NCI-H187 (cell line): ENCODE measurements at places on chromosomes 11 and 22.

DNA sequence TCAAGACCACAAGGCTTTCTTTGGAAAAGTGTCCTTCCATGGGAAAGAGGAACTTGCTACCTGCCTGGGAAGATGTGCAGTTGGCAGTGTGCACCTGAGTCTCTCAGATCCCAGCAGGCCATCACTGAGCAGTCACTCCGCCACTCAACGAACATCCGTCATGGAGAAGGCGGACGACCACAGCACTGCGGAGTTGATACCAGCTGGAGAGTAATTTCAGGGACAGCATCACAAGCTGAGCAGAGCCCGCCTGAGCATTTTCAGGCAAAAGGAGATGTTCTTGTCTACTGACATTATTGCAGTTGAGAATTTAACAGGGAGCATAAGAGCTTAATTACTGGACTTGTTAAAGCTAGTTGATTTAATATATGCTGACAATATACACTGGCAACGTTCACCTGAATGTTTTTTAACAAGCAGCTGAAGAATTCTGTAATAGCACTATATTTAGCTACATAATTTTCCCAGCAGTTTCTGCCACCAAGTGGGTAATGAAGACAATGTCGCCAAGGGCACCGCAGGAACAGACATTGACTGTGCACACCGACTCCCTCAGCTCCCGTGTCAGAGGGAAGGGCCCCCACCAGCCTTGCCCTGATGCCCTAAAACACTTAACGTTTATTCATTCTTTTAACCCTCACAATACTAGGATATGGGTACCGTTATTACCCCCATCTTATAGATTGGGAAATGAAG is 52.4 kb upstream of the ARFGAP3 start:
- no peak for DNase-seq

DNA sequence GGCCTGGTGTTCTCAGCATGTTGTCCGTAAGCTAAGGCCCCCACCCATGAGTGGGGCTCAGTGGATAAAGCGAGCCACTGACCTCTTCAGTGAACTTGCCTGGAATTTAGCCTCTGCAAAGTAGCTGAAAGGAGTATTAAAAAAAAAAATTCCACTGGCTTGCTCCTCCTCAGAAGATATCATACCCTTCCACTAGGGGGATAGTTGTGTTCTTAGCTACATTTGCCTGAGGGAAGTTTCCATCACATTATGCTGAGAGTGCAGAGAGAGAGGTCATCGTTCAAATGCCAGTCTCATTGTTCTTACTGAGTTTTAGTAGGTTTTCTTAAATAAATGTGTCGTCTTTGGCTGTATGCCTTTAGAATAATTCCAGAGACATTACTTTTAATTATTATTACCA is 879.7 kb downstream of the JRKL start:
- no peak for DNase-seq

DNA sequence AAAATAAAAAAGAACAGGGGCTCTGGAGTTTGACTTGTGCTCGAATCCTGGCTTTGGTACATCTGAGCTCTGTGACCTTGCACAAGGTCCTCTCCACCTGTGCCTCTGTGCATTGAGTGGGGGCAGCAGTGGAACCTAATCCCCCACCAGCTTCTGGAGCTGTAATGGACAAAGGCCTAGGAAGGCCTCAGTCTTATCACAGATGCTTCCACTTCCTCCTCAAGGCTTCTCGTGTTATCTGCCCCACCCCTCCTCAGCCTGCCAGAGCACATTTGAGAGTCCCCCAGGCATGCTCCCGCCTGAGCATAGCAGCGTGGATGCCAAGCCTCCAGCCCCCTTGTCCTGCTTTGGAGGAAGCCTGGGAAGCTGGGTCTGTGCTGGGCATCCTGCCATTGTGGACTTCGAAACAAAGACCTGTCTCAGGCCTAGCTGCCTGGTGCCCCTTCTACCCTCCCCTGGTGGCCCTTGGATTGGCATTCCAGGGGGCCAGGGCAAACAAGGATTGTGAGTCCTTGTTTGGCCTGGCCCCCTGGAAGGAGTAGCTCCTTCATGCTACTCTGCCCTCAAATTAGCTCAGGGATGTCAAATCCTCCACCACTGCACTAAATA is 15.0 kb downstream of the SLC35E4 start:
- no peak for DNase-seq

GRCh38 chr22:48492366-48493320 is 1335.0 kb downstream of the BRD1 start:
- DNase-seq = no peak

DNA sequence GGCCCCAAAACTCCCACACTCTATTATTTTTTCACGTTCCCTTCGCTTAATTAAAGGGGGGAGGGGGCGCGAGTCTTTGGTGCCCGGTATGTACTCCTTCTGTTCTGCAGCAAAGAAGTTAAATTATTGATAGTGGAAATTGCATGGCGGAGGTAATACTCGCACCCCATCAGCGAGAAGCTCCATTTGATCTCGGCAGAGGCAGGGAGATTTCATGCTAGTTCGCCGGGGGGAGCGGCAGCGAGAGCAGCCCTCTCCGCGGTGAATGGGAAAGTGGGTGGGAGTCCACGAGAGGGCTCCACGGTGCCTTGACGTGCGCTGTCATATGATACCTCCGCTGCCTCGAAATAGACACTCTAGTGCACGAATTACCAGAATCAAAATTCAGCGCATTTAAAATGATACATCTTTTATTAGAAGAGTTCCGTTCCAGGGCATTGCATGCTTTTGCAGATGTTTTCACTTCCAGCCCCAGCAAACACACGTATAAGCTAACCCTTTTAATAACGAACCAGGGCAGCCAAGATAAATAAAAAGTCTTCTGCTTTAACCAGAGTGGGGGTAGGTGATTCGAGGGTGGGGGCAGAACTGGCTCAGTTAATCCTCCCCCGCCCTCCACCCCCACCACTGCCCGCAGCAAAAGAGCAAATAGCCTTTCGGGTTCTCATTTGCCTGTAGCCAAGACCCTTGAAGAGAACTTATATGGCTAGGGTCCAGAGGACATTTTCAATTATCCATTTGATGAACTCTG is 1.3 kb upstream of the BDNF start:
- DNase-seq = no peak

DNA sequence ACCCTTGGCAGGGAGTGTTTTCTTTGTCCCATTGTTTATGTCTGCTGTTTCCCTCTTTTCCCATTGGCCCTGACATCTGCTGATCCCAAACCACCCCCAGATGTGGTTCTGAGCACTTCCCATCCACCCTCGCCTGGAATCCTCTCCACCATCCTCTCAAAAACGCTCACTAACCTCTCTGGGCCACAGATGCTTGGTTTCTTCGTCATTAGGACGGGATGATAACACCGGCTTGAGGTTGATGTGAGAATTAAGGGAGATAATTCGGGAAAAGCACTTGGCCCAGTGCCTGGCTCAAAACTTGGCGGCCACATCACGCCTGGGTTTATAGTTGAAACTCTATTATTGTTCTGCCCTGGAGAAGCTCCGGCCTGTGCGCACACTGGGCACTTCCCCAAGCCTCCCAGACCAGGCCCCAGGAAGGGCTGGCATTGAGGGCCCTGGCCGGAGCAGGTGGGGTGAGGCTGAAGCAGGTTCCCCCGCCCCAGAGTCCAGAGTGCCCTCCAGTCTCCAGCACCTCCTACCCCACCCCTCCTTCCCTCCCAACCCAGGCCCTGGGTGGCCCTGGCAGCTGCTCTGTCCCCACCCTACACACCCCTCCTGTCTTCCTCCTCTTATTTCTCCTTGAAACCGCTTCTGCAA is 63.7 kb downstream of the CYTH4 start:
- DNase-seq = no peak

DNA sequence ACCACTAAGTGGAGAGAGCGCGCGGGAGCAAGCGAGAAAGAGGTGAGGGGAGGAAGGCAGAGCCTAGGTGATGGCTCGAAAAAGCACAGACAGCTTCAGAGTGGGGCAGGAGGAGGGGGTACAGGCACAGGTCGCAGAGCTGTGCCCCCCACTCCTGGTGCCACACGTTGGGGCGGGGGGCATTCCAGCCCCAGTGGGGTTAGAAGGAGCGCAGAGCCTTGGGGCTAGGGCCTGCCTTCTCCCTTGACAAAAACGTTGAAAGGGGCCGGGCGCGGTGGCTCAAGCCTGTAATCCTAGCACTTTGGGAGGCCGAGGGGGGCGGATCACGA is 41.6 kb upstream of the ISX start:
- DNase-seq = no peak

GRCh38 chr11:44842220-44842619 is 108.5 kb downstream of the TP53I11 start:
- no peak for DNase-seq

- DNase-seq = no peak
Measured at GRCh38 chr11:104823657-104824056, 74.6 kb downstream of the CASP12 start.

- DNase-seq = no peak
Measured at GRCh38 chr11:76174330-76174729, 32.0 kb downstream of the WNT11 start.

DNA sequence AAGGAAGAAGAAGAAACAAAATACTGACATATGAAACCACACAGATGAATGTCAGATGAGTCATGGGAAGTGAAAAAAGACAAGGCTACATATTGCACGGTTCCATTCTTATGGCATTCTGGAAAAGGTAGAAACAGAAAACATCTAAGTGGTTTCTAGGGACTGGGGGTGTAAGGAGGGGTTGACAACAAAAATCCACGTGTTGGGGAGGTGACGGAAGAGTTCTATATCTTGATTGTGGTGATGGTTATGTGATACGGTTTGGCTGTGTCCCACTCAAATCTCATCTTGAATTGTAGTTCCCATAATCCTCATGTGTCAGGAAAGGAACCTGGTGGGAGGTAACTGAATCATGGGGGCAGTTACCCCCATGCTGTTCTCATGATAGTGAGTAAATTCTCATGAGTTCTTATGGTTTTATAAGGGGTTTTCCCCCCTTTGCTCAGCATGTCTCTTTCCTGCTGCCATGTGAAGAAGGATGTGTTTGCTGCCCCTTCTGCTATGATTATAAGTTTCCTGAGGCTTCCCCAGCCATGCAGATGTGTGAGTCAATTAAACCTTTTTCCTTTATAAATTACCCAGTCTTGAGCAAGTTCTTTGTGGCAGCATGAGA is 6.4 kb upstream of the ARFGAP3 start:
- no peak for DNase-seq

DNA sequence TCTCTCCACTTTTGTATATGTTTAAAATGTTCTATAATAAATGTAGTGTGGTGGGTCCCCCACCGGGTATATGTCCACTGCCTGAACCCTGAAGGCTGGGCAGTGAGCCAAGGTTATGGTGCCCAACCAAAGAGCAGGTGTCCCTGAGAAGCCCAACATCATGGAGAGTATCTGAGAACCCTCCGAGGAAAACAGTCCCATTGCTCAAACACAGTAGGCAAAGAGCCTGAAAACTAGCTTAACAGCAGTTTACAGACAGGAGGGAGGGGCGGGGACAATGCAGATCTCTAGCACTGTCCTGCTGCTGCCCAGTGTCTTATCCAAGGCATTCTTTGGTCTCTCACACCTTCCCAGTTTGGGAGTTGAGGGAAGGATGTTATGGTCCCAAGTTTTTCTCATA is 91.0 kb downstream of the TMPRSS5 start:
- no peak for DNase-seq

DNA sequence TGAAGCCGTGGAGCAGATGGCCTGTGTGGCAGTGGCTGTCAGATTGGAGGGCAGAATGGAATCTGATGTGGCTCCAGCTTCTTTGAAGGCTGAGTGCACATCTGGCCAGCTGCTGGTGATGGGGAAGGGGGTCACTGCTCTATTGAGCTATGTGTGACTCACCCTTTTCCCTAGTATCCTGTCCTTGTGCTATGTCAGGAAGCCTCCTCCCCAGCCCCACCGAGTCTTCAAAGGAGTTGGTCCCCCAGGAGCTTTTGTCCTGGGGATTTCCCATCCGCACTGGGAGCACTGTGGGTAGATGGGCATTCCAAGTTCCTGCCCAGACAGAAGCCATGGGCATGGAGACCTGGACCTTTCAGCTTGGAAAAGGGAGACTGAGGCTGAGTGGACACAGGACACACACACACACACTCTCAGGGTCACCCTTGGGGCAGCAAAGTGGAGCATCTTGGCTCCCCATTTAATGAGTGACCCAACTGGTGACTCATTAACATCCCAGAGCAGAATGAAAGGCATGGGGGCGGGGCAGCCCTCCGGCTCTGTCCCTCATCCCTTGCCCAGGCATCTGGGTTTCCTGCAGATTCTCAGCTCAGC is 3.3 kb downstream of the SERPINH1 start:
- DNase-seq = no peak

DNA sequence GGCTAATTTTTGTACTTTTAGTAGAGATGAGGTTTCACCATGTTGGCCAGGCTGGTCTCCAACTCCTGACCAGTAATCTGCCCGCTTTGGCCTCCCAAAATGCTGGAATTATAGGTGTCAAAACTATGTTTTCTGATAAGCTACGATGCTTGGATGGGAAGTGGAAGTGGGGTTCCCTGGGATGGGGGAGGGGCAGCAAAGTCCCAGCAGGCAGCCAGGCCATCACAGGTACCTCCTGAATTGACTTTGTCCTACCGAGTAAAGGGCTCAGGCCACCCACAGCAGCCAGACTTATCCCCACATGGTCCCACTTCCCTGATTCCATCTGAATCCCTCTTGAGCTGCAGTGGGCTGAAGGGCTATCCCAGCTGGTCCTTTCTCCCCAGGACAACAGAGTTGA is 6.9 kb downstream of the FTH1 start:
- DNase-seq = no peak

GRCh38 chr11:9669954-9670353 is 6.1 kb downstream of the SWAP70 start:
- DNase-seq = no peak
